ENCODE measurements at places on chromosomes 6 and 20.

DNA sequence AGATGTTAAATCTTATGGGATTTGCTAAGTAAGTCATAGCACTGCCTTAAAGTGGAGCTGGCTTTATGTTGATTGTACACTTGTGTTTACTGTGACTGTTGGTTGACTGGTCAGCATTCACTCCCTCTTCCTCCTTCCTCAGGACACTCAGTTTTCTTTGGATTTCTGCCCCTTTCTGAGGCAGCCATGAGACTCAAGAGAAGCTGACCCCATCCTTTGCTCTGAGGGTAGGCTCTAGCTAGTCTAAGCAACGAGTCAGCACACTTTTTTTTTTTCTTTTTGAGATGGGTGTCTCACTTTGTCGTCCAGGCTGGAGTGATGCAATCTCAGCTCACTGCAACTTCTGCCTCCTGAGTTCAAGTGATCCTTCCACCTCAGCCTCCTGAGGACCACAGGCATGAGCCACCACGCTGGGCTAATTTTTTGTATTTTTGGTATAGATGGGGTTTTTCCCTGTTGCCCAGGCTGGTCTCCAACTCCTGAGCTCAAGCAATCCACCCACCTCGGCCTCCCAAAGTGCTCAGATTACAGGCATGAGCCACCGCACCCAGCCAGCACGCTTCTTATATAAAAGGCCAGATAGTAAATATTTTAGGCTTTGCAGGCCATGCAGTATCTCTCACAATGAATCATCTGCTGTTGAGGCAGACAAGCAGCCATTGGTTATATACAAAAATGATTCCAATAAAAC, 191.4 kb downstream of the NFATC2 start:
- no peak for DNase-seq

DNA sequence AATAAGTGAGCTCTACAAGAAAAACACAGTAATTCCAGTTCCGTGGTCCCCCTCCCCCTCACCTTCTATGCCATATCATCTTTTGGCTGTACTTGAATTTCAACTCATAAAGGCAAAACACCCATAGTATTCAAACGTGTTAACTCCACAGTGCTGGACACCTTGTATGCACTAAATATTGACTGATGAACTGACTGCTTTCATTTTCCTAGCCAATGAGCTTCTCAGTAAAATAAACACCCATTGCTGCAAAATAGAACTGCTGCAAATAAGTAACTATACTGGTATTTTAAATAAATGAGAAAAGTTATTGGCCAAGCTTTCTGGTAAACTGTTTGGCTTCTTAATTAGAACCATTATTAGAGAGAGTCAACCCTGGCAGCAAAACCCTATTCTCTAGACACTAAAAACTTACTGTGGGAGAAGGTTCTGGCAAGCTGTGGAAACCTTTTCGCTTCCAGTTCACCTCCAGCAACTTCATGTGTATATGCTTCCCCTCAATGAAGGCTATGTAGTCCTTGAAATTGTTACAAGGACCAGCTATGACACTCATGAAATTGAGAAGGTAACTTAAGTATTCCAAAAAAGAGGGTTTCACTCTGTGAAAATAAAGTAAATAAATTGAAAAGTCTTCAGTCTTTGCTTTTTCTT, 86.0 kb downstream of the MBOAT1 start:
- no peak for DNase-seq

GRCh38 chr20:4848041-4848440, 126.3 kb downstream of the PRND start:
- no peak for DNase-seq

DNA sequence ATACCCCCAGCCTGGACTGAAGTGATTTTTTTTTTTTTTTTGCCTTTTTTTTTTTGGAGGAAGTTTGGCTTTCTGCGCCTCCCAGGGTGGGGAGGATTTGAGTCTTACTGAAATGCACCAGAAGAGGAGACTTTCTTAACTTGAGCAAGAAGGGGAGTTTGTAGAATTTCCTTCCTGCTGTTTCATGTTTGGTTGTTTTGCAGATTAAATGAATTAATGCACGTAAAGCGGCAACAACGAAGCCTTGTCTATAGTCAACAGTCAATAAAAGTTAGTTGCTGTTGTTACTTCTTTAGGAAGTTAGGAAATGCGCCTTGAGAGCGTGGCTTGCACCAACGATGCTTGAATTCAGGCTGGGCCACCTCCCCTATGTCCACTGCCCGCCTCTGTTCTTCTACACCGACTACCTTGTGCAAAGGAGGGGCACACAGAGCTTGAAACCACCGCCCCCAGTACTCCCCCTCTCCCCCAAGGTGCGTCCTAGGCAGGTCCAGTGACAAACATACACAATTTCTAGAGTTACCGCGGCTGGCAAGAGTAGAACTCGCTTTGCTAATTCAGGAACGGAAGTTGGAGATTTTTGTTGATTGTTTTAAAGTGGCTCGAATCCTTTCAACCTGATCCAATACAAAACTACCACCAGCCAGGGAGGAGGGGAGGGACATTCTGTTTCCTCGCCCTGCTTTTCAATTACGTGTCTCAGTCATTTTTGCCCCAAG, 830 bp upstream of the CYP24A1 start:
- peak; percentile 18 for DNase-seq

GRCh38 chr6:160963651-160964050, 27.9 kb upstream of the MAP3K4 start:
- DNase-seq: no peak

GRCh38 chr20:31962761-31963160, 5.2 kb upstream of the XKR7 start:
- DNase-seq: no peak

DNA sequence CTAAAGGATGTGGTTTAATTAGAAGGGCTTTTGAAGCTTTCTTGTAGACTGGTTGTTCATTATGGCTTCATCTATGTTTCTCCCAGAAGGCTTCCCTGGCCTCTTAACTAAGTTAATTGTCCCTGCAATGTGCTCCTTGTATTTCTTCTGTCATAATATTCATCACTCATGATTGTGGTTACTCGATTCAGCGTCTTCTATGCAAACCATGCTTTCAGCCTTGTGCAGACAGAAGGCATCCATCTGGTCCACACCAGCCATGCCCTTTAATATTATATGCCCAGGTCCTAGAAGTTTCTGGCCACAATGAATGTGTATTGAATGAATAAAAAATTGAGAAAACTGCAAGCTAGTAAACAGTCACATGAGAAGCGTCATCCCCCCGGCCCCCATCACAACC, 163.2 kb downstream of the KHDC1L start:
- DNase-seq: no peak

DNA sequence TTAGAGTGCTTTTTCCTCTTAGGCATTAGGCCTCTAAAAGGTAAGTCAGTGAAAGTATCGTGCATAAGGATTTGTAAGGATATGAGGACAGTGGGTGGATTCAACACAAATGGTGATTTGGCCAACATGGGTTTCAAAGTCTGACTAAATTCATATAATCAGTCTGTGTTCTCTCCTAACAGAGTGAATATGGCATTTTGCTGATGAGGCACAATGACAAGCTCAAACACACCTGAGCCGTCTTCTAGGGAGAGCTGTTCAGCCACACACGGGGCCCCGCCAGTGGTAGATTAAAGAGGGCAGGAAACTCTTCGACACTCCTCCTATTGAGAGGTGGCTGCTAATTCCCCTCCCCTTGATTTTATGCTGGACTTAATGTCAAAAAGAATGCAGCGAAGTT, 59.5 kb upstream of the PROKR2 start:
- DNase-seq: no peak

DNA sequence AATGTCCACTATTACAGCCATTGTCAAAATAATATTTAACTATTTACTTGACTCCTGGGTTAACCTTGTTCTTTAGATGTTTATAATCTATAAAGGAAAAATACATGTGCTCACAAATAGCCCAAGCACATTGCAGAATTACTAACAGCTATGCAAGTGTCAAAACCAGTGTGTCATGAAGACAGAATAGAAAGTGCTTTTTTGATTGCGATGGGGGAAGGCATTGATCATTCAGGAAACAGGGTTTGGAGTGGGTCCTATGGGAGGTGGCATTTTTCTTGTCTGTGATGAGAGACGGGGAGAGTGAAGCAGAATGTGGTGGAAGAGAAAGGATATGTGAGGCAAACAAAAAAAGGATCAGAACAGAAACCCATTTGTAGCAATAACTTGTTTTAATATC, 1.0 kb upstream of the AGPAT4 start:
- DNase-seq: no peak

DNA sequence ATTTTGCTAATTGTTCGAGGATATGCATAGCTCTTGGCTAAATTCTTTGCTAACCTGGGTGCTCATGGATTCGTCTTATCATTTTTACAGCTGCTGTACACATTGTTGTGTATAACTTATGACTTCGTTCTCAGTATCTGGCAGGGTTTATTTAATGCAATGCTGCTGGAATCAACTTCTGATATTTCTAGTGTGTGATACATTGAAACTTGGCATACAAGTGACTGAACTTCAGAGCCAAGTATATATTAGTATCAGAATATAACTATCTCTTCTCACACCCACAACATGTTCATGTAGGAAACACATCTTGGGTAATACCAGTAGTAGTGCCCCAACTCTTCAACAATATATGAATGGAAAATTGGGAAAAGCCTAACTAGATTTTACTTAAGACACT, 764.2 kb downstream of the TENT5A start:
- no peak for DNase-seq

All from MV-4-11 (cell line).